MCF 10A (cell line): ENCODE measurements at places on chromosomes 16 and 17. TPM values are rescaled to one million over a fixed set of nuclear protein-coding genes. Genes with fewer than 3 reads are reported as not detected.

The YWHAE gene
- total RNA-seq, result 813 and 886 TPM in 2 replicates

The WFIKKN1 gene
- 0.14 and 0.17 TPM in 2 replicates for total RNA-seq

The MVD gene
- total RNA-seq, result 30.3 and 32.4 TPM in 2 replicates

The CD300LG gene
- total RNA-seq, result not detected in 2 replicates

The CBLN1 gene
- not detected in 2 replicates for total RNA-seq

The EVPL gene
- total RNA-seq, result 7.7 and 8.1 TPM in 2 replicates

The TMEM204 gene
- total RNA-seq, result not detected in 2 replicates

The KRT9 gene
- total RNA-seq, result 0.21 and 0.27 TPM in 2 replicates

The CLEC18A gene
- total RNA-seq, result 0.28 and 0.88 TPM in 2 replicates

The IL4R gene
- total RNA-seq, result 50.4 and 51.9 TPM in 2 replicates

The CA4 gene
- not detected in 2 replicates for total RNA-seq

The ZG16B gene
- total RNA-seq, result 4.0 and 6.9 TPM in 2 replicates

The CD7 gene
- 0.63 and 0.71 TPM in 2 replicates for total RNA-seq

The MT1A gene
- total RNA-seq, result not detected in 2 replicates

The CFAP97D1 gene
- not detected in 2 replicates for total RNA-seq

The KRTAP1-5 gene
- total RNA-seq, result not detected in 2 replicates

The STXBP4 gene
- total RNA-seq, result 6.7 and 10.2 TPM in 2 replicates

The PTX4 gene
- total RNA-seq, result not detected in 2 replicates

The PRSS8 gene
- total RNA-seq, result 24.6 and 32.6 TPM in 2 replicates

The FDXR gene
- total RNA-seq, result 25.0 and 29.7 TPM in 2 replicates

The TRIM47 gene
- total RNA-seq, result 23.6 and 25.7 TPM in 2 replicates

GRCh38 chr17:60594734-60595133 is 5.3 kb upstream of the PPM1D start:
- no peak for DNase-seq

GRCh38 chr16:30637944-30638343 is 12.8 kb upstream of the PRR14 start:
- peak; percentile 75 for DNase-seq

- DNase-seq, result peak; percentile 96
These were observed 26.9 kb upstream of the LITAF start for GRCh38 chr16:11613381-11614303.

- DNase-seq, result peak; percentile 47
These were observed 873 bp downstream of the SETD1A start for GRCh38 chr16:30958175-30959079.

GRCh38 chr17:78371056-78371455 is 7.4 kb upstream of the PGS1 start:
- no peak for DNase-seq

GRCh38 chr16:31085873-31086628 is 2.7 kb downstream of the PRSS53 start:
- no peak for DNase-seq

DNA sequence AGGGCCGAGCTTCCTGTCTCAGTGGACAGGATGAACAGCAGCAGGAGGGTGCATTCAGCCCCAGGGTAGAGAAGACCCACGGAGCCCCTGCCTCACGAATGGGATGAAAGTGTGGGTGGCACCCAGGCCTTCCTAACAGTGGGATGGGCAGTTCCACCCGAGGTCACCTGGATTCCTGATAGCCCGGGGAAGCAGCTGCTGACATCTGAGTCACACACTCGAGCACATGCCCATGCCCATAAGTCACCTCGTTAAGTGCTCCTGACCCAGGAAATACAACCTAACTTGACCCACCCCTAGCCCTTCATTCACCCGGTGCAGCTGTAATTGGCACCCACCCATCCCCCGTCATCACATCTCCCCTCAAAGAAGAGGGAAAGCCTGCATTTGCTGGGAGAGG is 85.3 kb upstream of the FOXF1 start:
- DNase-seq, result no peak

DNA sequence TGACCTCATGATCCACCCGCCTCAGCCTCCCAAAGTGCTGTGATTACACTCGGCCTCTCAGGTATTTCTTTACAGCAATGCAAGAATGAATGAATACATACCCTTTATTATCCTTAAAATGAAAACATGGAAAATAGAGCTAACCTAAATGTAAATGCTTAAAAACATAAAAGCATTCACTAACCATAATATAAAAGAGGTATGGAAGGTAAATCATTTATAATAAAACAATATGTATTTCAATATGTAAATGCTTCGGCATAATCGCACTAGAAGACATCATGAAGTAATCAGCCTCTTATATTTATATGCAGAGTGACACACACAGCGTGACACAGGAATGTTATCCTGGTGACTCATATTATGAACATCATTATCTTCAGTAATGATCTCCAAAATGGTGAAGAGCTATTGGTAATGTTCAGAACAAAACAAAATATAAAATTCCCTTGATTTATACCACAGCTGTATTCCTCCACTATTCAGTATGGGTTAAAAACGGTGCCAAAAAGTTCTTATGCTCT is 53.9 kb downstream of the AIPL1 start:
- no peak for DNase-seq

GRCh38 chr17:59377410-59377809 is 46.0 kb downstream of the YPEL2 start:
- DNase-seq, result peak; percentile 59

DNA sequence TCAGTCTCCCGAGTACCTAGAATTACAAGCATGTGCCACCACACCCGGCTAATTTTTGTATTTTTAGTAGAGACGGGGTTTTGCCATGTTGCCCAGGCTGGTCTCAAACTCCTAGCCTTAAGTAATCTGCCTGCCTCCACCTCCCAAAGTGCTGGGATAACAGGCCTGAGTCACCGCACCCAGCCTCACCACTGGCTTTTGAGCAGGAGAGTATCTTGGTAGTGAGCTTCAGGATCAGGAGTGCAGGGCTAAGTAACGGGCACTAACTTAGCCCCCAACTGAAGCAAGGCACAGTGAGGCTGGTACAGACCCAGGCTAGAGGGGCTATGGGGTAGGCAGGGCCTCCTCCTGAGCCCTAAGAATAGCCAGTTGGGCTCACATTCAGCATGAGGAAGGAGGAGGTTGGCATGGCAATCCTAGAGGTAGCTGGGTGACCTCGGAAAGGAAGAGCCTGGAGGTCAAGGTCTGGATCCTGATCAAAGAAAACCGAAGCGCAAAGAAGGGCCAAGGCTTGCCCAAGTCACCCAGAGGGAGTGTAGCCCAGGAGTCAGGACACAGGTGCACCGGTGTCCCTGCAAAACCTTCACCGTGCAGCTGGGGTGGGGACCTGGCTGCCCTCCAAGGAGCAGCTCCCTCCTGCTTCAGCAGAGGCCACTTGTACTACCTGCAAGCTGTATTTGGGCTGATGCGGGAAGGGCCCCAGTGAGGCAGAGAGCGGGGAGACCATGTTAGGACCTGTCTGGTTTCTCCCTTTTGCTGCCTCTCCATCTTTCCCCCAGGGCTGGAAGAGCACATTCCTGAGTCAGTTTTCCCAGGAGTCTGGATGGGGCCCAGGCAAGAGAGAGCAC is 1.3 kb upstream of the ADGRG5 start:
- no peak for DNase-seq

DNA sequence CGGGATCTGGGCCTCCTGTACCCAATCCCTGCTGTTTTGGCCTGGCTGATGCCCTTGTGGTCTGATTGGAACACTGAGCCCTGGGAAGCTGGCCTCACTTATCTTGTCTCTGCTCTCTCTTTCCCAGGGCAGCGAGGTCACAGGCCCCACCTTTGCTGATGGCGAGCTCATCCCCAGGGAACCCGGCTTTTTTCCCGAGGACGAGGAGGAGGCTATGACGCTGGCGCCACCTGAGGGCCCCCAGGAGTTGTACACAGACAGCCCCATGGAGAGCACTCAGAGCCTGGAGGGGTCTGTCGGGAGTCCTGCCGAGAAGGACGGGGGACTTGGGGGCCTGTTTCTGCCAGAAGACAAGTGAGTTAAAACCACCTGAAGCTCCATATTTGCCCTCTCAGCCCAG is 126.0 kb downstream of the RAB11FIP4 start:
- peak; percentile 33 for DNase-seq

DNA sequence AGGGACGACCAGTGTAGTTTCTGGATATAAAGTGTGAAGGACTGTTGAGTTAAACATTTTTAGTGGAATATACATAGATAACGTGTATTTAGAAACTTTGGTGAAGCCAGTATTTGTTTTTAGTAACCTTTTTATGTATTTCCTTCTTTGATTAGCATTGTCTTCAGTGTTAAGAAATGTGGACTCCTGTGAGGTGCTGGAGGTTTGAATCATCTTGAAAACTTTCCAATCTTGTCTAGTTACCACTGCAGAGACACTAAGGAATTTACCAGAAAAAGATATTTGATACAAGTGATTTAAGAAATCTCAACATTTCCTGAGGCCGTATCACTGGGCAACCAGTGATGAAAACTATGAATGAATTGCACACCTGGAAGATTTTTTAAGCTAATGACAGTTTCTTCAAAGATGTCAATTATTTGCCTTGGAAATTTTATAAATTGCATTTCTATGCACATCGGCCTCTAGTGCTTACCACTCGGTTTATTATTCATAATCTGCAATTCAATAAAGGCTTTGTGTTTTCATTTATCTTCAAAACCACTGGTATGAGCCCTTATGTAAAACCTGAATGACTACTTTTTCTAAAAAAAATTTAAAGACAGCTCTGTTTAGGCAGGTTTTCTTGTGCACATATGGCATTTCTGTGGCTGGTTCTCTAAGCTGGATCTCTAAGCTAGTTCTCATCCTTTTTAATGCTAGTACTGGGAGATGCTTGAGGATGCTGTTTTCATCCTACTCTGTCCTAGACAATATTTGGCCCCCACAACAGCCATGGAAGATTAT is 31.4 kb upstream of the ADCY7 start:
- DNase-seq, result peak; percentile 29

DNA sequence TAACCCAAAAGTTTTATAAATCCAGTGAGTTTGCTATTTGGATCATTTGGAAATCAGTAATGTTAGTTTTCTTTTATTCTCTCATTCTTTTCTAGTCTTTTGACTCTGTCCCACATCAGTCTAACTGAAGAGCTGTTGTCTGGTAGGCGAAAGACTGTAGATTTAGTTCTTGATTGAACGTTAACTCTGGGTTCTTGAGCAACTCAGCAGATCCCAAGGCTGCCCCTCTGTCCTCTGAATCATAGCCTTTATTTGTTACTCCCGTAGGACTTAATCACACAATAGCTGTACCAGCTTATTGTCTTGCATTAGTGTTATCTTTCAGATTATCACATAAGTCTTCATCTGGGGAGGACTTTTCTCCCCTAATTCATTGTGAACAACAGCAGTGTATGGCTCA is 119.3 kb upstream of the TOM1L1 start:
- DNase-seq, result no peak

DNA sequence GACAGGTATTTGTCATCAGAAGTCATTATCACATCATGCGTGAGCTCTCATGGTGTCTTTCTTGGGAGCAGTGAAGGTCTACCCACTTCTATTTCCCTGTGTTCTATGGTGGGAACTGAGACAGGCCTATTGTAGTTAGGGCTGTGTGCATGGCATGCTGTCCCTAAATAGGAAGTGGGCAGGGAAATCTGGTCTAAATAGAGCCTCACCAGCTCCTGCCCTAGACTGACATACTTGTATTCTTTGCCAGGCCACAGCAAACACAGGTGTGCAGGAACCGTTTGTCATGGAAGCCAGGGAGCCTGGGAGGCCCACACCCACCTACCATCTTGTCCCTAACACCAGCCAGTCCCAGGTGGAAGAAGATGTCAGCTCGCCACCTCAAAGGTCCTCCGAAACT is 10.1 kb downstream of the SLC7A6 start:
- no peak for DNase-seq

GRCh38 chr16:60170196-60170595 is 1436.1 kb upstream of the GOT2 start:
- DNase-seq, result no peak

- no peak for DNase-seq
These were observed 13.7 kb upstream of the CSNK1D start for GRCh38 chr17:82287013-82287867.

DNA sequence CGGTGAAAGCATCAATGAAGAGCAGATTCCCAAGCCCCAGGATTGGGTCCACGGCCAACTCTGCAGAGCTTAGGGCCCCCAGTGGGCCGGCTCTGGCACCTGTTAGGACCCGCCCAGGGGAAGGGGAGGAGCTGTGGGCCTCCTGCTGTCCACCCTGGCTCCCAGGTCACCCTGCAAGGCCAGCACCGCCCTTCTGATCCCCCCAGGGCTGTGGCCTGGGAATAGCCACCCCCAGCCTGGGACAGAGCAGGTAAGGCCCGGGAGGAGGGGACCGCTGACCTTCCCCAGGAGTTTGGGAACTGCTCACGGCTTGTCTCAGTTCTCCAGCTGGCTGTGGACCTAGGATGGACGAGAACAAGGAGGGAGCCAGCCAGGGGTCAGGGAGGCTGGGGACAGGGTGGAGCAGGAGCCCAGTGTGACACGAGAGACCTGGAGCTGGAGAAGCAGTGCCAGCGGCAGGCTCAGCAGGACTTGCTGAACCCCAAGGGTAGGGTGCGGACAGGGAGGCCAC is 39.3 kb upstream of the SLC38A10 start:
- no peak for DNase-seq

- DNase-seq, result no peak
These were observed 8.5 kb upstream of the SPNS2 start for GRCh38 chr17:4490109-4490591.

GRCh38 chr16:66516509-66516807 is 33.5 kb downstream of the TK2 start:
- DNase-seq, result no peak

GRCh38 chr17:2892305-2892971 is 96.2 kb downstream of the RAP1GAP2 start:
- peak; percentile 98 for DNase-seq

DNA sequence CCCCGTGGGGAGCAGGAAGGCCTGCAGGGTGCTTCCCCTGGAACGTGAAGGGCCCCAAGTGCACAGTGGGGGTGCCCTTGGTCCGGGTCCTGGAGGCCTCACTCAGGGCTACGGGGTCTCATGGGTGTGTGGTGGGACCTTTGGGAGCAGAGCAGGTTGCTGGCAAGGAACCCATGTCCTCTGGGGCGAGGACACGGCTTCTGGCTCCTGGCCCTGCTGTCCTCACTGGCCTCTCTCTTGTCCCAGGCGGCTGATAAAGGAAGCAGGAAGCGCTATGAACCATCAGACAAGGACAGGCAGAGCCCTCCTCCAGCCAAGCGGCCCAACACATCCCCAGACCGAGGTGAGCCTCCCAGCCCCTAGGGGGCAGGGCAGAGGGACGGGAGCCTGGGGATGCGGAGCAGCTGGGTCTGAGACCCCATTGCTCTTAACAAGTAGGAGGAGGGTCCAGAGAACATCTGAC is 9.8 kb upstream of the IL17C start:
- no peak for DNase-seq

- DNase-seq, result no peak
These were observed 220.6 kb downstream of the HS3ST4 start for GRCh38 chr16:25912321-25912720.
